ENCODE measurements at places on chromosomes 6 and 20.
A peak's percentile ranks its signal among the peaks of the same experiment; 100 is the strongest.

- no peak for DNase-seq
Measured at GRCh38 chr20:41408156-41408794, 41.7 kb upstream of the EMILIN3 start.

DNA sequence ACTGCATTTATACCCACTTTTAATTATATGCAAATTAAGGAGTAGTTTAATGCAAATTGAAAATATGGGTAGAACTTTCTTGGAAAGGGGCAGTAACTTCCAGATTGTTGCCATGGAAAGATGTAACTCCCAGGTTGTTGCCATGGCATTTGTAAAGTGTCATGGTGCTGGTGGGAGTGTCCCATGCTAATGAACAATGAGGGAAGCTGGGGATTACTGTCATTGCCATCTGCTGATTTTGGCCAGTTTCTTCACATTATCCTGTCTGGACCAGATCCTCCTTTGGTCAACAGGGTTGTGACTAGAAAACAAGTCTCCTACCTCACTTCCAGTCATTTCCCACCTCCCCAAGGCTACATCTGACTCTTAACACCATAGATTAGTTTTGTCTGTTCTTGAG lies 45.4 kb upstream of the FERMT1 start:
- no peak for DNase-seq

DNA sequence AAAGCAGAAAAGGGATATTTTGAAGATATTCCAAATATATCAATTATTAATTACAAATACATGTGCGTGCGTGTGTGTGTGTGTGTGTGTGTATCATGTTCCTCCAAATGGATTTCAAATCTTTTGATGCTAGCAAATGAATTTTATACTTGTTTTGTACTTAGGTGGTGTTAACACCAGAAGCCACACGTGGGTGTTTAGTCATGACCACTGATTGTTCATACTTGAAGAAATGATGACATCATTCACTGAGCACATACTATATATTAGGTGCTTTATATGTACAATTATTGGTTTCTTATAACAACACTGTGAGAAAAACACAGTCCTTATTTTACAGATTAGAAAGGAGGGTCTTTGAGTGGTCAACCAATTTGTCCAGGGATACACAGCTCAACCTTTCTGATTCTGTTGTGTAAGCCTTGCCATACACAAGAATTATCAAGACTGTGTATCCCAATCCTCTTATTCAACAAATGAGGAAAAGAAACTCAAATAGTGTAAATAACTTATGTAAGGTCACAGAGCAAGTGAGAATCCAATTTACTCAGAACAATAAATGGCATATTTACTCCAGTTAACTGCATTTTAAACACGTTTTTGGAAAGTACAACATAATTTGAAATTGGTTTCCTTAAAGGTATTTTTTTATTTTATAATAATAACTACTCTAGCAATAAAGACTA lies 88.5 kb downstream of the BCAS1 start:
- no peak for DNase-seq

- DNase-seq, result no peak
Measured at GRCh38 chr6:96943555-96944215, 19.2 kb downstream of the KLHL32 start.

GRCh38 chr6:57262488-57262887 lies 40.4 kb upstream of the RAB23 start:
- DNase-seq, result peak; percentile 74

GRCh38 chr6:106074146-106074545 lies 12.0 kb upstream of the PRDM1 start:
- DNase-seq, result no peak

- DNase-seq, result no peak
Measured at GRCh38 chr6:90106449-90106848, 190.2 kb downstream of the BACH2 start.

- no peak for DNase-seq
Measured at GRCh38 chr20:46220455-46221207, 87.7 kb downstream of the CDH22 start.

- DNase-seq, result no peak
Measured at GRCh38 chr6:34316431-34317171, 67.8 kb upstream of the SMIM29 start.
